Renal pelvis (tissue), 12 donors: ENCODE measurements at places on chromosomes 12 and 14.

DNA sequence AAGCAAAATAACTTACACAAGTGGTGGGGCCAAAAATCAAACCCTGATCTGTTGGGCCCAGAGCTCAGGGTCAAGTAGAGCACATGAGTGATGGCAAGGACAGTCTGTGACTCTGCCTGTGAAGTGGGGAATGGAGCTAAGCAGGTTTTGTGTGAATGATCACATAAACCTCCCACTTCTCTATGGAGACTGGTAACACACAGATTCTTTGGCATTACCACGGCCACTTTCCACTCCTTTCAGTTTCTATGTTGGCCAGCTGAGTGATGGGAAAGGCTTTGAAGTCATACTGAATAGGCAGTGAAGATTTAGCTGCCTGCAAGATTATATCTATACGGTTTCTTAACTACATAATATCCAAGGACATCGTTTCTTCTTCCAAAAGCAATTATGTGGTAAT, 97.9 kb downstream of the ARMH4 start:
- DNase-seq: no peak

GRCh38 chr14:26597071-26597588, 703 bp downstream of the NOVA1 start:
- DNase-seq: peak; percentile 22

GRCh38 chr12:112126000-112126438, 659 bp downstream of the TRAFD1 start:
- no peak for DNase-seq

DNA sequence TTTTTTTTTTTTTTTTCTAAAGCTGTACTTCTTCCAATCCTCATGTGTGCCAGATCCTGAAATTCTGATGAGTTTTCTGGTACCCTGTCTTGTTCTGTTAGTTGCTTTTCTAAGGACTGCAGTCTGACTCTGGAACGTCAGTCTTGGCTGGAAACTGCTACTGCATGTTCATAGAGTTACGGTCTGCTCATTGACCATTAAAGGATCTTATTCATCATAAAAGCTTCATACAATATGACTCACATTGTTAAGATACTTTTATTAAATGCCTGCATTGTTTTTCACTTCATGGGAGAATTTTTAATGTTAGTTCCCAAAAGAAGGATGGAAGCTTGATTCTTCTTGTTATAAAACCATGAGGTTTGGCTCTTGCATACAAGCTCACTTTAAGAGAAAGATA, 233.6 kb downstream of the SYT10 start:
- DNase-seq: no peak

GRCh38 chr12:52687497-52688385, 7.5 kb upstream of the KRT1 start:
- DNase-seq: no peak

- DNase-seq: no peak
Observed at GRCh38 chr14:59711080-59711479, 134.5 kb upstream of the CCDC175 start.

- DNase-seq: no peak
Observed at GRCh38 chr12:110705309-110705708, 16.4 kb upstream of the HVCN1 start.

DNA sequence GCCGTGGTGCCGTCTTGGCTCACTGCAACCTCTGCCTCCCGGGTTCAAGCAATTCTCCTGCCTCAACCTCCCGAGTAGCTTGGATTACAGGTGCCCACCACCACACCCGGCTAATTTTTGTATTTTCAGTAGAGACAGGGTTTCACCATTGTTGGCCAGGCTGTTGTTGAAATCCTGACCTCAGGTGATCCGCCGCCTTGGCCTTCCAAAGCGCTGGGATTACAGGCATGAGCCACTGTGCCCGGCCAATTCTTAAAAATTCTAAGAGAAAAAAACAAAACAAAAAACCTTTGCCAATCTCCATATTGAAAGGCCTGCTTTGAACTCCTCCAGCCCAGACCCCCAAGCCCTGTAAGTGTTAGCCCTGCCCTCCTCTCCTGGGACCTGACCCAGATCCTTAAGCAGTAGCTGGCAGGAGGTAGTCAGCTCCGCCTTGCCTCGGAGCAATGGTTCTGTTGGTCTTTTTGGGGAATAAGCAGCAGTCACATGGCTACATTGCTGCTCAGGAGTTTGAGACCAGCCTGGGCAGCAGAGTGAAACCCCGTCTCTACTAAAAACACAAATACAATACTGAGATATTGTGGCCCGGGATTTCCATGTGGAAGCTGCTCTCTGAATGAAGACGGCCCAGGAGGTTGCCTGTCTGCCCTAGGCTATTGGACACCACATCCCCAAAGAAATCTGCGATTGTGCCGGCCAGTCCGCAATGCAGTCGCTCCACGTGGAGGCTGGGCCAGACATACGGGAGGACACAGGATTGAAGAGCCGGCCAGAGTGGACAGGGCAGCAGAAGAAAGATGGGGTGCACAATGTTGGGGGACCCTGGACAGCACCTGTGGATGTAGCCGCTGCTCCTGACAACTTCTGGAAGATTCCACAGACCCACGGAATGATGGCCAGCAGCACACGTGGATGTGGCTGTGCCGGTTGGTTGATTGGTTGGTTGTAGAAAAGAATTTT, 28.8 kb upstream of the BEGAIN start:
- no peak for DNase-seq

DNA sequence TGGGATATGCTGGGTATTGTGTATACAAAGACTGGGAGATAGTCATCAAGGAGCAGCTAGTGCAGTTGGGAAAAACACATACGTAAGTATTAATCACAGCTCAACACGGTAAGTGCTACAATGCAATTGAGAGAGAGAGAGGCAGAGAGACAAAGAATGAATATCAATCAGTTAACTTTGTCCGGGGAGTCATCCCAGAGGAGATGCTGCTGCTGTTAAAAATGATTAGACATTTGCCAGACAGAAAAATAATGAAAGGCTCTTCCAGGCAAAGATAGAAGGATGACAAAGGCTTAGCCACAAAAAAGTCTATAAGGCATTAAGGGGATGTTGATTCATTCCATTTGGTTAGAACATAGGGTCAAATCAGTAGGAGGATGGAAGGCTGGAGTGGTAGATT, 45.1 kb downstream of the AKAP6 start:
- DNase-seq: no peak

- DNase-seq: no peak
Observed at GRCh38 chr12:49451468-49452259, 84.4 kb downstream of the SPATS2 start.

- DNase-seq: no peak
Observed at GRCh38 chr12:130195776-130196175, 33.5 kb downstream of the FZD10 start.

- no peak for DNase-seq
Observed at GRCh38 chr12:84791444-84791843, 121.2 kb downstream of the SLC6A15 start.

DNA sequence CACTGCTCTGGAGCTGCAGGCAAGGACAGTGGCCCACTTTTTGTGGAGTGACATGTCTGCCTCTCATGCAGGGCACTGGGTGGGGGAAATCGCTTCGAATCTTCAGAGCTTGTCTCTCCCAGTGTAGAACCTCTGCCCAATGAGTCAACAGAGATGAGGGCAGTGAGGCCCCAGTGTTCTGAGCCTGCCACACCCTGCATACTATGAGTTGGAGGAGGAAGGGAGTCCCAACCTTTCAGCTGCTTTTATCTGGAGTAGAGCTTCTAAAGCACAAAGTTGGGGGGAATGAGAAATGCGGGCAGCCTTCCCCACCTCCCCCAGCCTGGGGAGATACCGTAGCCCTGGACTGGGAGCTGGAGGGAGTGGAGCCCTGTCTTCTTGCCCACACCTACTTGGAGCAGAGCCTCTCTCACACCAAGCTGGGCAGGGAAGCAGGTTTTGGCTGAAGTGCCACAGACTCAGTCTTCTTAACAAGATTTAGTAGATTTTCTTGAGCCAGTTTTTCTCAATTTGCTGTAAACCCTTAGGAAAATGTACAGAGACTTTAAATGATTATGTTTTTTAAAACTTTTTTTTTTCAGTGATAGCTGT, 159.1 kb downstream of the ADGRD1 start:
- DNase-seq: no peak

- DNase-seq: no peak
Observed at GRCh38 chr14:102321456-102322422, 2.2 kb downstream of the ZNF839 start.

- DNase-seq: no peak
Observed at GRCh38 chr14:100544506-100545141, 42.6 kb downstream of the BEGAIN start.

GRCh38 chr14:22822016-22822570, 6.9 kb upstream of the SLC7A7 start:
- DNase-seq: no peak

GRCh38 chr12:131979606-131980005, 29.9 kb downstream of the EP400 start:
- no peak for DNase-seq

- DNase-seq: no peak
Observed at GRCh38 chr12:58844161-58844560, 76.1 kb downstream of the LRIG3 start.

GRCh38 chr14:82636426-82636825, 1102.8 kb upstream of the SEL1L start:
- DNase-seq: no peak

- no peak for DNase-seq
Observed at GRCh38 chr12:112616469-112617152, 174.9 kb upstream of the RPH3A start.

DNA sequence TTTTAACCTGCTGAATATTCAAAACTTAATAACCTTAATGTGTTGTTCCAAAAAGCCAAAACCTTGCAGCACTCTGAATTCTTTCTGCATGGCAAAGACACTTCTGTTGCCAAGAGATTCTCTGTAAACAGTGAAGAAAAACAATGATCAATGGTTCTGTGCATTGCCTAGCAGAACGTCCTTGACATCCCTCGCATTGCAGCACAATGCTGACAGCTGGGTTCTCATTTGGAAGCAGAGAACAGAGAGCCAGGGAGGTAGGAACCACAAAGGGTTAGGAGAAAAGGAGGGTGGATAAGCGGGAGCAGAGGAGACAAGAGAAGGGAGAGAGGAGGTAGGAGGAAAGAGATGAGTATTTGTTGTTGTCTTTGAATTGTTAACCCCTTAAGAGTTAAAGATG, 501.1 kb downstream of the NAV3 start:
- DNase-seq: no peak

DNA sequence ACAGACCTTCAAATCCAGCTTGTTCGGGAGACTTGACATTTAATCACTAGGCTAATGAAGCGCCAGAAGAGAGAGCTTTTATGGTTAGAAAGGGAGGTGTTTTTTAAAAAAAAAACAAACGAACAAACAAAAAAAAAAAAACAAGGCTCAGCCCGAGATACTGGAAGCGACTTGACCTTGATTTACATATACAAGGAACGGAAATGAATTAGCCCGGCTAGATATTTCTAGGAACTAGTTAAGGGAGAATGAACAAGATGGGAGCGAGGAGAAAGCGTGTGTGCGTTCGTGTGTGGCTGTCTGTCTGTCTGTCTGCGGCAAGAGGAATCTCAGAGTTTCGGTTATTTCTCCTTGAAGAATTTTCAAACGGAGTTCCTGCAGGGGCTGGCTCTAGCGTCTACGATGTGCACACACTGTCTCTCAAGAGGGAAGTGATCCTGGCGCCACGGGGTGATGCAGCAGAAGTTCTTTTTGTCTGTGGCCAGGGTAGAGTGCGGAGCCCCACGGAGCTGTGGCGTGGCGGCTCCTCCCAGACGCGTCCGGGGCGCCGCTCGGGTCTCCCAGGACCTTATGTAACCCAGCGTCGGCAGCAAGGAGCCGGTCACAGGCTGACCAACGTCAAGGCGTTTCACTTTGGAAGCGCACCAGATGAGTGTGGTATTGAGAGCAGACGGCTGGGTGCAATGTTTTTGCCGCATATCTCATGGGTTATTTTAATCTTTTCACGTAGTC, 18.8 kb downstream of the SOCS2 start:
- DNase-seq: peak; percentile 62

DNA sequence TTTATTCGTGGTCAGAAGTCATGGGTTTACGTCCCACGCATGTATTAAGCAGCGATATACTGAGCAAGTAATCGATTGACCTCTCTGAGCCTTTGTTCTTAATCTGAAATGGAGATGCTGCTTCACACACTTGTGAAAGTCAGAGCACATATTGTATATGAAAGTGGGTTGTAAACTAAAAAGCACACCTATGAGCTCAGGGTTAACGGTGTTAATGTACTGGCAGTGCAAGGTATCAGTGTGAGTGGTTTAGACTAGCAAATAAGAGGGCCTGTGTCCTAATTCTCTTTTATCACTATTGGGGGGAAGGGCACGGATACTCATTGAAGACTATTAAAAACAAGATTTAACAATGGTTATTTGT, 676 bp downstream of the MRPL42 start:
- peak; percentile 10 for DNase-seq

DNA sequence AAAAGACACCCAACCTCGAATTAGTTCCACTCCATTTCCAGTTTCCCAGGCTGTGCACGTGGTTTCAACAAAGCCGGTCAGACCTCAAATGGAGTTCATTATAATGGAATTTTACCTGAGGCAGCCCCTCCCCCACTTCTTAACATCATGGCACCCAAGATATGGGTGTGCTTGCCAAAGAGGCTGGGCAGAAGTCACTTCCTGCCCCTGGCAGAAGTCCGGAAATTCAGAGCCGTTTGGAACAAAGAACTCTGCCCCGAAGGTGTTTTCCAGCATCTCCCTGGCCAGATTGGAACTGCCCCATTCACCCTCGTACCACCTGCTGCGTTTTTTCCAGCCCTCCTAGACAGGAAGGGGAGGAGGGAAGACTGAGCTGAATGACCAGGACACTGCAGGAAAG, 8.2 kb downstream of the VDR start:
- no peak for DNase-seq

GRCh38 chr12:8026291-8026900, 6.1 kb upstream of the FOXJ2 start:
- DNase-seq: peak; percentile 100

GRCh38 chr14:38384741-38385140, 128.8 kb upstream of the CLEC14A start:
- no peak for DNase-seq

GRCh38 chr12:10205220-10205807, 7.4 kb upstream of the GABARAPL1 start:
- DNase-seq: no peak

DNA sequence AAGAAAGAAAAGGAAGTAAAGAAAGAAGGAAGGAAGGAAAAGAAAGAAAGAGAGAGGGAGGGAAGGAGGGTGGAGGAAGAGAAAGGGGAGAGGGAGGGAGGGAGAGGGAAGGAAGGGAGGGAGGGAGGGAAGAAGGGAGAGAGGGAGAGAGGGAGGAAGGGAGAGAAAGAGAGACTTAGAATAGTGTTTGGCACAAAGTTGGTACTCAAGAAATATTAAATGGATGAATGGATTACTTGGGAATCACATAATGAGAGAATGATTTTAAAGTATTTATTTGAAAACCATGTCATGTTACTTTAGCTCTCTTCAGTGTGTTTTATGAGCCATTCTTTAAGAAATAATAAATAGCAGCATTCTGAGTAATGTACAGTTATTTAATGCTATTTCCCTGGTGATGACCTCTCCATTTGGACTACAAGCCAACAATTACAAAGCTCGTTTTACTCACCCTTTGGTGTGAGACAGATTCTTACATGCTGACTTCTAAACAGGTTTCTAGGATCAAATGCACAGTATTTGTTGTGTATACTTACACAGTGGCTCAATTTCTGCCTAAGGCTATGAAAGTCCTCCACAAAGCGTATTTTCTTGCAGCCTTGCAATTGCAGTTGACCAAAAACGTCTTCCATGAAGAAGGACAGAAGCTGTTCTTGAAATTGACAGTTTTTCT, 861 bp downstream of the IL26 start:
- peak; percentile 34 for DNase-seq

- DNase-seq: no peak
Observed at GRCh38 chr12:102939670-102940222, 17.7 kb upstream of the ASCL1 start.

- no peak for DNase-seq
Observed at GRCh38 chr12:8483079-8483478, 27.3 kb downstream of the CLEC6A start.
